ENCODE measurements at places on chromosomes 12 and 14.

- DNase-seq, result no peak
Measured at GRCh38 chr12:18281941-18282340, 20.6 kb downstream of the PIK3C2G start.

- DNase-seq, result no peak
Measured at GRCh38 chr12:106309671-106310505, 7.4 kb downstream of the TCP11L2 start.

- no peak for DNase-seq
Measured at GRCh38 chr12:109739747-109740693, 26.4 kb downstream of the FAM222A start.

GRCh38 chr14:42523666-42524065 is 917.0 kb downstream of the LRFN5 start:
- DNase-seq, result no peak

DNA sequence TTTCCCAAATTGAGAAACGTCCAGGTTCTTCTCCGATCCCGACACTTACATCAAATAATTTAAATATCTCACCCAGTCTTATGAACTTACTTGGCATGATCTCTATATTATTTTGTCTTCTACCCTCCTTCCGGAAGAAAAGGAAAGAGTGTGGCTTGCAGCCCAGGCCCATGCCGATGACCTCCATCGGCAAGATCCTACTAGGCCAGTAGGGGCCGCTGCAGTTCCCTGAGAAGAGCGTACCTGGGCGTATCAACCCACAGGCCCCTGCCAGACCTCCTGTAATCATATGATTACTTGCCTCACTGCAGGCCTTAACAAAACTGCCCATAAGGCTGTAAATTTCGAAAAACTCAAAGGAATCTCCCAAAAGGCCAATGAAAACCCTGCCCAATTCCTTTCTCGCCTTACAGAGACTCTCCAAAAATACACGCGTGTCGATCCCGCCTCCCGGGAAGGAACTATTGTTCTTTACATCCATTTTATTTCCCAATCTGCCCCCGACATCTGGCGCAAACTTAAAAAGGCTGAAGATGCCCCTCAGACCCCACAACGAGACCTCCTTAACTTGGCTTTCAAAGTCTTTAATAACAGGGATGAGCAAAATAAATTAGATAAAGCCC is 69.6 kb downstream of the MOK start:
- peak; percentile 73 for DNase-seq

DNA sequence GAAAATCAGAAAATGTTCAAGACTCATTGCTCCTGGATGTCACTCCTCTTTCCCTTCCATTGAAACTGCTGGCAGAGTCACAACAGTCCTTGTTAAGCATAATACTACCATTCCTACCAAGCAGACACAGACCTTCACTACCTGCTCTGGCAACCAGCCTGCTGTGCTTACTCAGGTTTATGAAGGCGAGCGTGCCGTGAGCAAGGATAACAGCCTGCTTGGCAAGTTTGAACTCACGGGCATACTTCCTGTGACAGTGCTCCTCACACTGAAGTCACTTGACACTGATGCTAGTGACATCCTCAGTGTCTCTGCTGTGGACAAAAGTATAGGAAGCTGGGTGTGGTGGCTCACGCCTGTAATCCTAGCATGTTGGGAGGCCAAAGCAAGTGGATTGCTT is 15.7 kb upstream of the PHETA1 start:
- DNase-seq, result no peak

DNA sequence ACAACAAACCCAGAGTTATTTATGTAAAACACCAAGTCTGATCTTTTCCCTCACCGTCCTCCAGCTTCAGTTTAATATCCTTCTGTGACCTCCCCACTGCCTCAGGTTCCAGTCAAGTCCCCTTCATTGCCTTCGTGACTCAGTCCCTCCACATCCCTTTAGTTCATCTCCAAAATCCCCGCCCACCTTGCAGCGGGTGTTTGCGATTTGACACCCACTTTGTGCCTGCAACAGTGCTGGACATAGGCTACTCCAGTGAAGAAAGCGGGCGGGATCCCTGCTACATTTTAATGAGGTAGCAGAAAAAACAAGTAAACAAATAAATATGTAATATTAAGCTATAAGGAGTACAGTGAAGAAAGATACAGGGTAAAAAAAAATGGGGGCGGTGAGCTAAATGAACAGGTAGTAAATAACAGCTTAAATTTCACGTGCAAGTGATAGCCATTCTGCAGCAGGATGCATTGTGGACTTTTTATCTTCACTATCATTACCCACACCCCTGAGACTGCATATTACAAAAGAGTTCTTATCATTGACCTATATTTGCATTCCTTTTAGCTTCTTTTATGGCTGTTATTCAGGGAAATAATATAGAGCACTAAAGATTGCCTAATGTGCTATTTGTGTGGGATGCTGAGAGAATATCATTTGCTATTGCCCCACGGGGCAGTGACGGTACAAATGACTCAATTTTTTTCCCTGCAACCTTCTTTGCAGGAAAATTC is 222.8 kb upstream of the NUDT4 start:
- DNase-seq, result no peak

DNA sequence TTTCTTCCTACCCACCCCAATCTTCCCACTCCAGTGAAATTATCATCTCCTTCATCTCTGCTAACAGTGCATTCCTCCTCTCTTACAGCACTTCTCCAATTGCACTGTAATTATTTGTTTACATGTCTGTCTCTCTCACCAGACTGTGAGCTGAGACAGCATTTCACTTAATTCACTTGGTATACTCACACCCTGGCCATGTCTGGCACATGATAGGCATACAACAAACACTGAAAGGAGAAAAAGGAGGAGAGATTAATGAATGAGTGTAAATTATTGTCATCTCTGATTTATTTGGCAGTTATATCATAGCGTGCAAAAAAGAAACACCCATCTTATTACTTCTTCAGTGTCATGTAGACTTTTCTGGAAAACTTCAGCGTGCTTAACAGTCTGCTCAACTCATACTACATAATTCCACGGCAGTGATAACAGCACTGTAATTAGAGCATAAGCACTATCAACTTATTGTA is 452.3 kb downstream of the ADAMTS20 start:
- no peak for DNase-seq

DNA sequence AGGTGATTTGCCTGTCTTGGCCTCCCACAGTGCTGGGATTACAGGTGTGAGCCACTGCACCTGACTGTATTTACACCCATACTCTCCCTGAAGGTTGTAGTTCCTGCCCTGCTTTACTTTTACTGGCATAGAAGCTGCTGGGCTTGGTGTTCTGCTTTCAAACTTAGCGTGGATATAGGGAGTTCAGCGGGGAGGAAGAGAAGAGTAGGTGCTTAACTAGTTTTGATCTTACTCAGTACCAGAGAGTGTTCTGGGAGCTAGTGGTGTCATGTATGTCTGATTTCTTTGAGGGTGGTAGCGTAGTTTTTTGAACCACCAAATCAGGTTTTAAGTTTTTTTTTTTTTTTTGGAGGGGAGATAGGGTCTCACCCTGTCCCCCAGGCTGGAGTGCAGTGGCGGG is 13.8 kb downstream of the RCOR1 start:
- DNase-seq, result no peak

DNA sequence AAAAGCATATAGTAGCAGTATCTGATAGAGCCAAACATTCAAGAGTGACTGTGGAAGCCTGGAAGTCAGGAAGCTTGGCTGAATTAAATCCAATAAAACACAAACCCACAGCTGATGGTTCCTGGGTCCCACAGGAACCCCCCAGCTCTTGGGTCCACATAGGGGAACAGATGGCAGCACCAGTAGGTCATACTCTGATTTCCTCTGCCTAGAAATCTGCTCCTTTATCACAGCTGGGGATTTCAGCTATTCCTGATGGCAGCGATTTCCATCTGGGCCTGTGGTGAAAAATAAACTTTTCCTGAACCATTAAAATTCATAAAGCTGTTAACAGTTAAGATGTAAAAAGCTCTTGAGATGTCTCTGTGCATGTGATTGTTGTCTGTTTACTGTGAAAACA is 202.0 kb upstream of the FRMD6 start:
- no peak for DNase-seq

GRCh38 chr12:67348683-67349082 is 79.5 kb downstream of the CAND1 start:
- no peak for DNase-seq

- DNase-seq, result peak; percentile 19
Measured at GRCh38 chr14:35533357-35534207, at the start of gene INSM2. INSM2 (plus strand) TSS chr14:35534164; CDS start chr14:35534253, 89 bp downstream.

DNA sequence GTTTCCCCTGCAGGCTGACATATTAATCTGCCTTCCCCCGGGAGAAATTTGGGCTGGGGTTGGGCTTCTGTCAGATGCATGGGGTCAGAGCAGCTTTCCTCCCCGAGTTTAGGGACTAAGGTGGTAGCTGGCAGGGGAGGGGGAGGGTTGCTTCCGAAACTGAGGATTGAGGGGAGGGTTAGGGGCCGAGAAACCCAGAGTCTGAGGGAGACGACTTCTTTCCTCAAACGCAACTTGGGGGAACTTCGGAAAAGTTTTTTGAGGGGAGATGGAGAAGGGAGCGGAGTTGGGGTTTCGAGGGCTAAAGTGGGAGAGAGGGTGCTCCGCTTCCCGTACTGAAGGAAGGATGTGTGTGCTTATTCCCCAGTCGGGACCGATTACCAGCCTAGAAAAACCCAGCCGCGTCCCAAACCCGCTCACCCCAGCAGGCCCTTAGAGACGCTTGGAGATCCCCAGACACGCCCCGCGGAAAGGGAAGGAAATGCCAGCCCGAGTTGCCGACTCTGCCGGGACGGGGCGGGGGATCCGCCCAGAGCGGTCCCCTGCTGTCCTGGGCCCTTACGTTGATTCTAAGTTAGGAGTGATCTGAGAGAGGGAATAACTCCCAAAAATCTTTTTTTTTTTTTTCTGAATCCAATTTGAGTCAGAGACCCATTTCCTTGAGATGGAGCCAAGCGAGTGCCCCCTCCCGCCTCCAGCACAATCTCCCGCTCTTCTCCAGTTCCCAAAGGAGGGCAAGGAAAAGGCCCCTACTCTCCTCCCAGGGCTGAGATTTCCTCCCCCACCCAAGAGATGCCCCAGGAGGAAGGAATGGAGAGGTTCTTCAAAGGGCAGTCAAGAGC is 61.9 kb downstream of the SMUG1 start:
- DNase-seq, result peak; percentile 35

- no peak for DNase-seq
Measured at GRCh38 chr12:40584763-40585162, 107.5 kb upstream of the CNTN1 start.

DNA sequence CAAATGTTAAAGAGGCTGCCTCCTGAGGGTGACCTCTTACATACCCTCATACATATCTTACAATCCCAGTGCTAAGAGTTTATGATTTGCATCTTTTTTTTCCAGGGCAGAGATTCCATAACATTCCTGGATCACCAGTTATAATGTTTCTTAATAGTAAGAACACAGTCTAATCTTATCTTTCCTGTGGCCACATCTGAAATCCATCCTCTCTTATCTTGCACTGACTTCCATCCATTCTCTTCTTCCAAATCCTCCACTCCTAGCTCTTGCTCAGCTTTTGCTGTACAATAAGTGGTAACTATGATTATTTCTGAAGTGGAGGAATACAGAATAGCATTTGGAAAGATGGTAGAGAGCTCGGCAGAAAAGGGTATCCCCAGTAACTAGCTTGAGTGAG is 6.3 kb downstream of the CALCOCO1 start:
- no peak for DNase-seq

DNA sequence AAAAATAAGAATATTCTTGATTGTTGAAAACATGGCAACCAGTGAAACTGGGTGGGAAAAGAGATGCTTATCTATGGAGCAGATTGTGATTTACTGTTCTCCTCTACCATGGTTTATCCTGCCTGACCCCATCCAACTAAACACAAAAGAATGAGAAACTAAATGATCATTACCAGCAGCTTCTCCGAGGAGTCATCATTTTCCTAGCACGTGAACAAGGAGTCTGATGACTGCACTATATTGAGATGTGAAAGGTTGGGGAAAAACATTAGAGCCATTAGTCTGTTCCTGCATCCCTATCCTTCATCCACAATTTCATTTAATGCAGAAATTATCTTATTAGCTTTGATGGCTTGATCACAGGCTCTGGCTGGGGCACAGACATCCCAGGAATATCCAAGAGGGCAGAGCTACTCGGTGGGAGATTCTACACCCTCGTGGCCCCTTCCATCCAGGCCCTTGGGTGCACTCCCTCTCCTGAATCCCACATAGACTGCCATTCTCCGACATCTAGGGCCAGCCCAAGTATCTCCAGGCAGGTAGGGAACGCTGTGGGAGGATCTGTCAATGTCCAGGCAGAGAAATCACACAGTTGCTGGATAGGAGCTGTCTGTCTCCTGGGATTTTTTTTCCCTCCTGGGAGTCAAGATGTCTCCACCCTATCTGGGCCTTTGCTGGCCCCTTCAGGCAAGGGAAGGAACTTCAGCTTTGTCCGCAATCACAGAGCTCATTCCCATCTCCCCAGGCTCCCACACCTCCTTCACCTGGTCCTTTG is 43.3 kb upstream of the DHRS4 start:
- no peak for DNase-seq

- no peak for DNase-seq
Measured at GRCh38 chr14:68246074-68246785, 426.7 kb downstream of the RAD51B start.

DNA sequence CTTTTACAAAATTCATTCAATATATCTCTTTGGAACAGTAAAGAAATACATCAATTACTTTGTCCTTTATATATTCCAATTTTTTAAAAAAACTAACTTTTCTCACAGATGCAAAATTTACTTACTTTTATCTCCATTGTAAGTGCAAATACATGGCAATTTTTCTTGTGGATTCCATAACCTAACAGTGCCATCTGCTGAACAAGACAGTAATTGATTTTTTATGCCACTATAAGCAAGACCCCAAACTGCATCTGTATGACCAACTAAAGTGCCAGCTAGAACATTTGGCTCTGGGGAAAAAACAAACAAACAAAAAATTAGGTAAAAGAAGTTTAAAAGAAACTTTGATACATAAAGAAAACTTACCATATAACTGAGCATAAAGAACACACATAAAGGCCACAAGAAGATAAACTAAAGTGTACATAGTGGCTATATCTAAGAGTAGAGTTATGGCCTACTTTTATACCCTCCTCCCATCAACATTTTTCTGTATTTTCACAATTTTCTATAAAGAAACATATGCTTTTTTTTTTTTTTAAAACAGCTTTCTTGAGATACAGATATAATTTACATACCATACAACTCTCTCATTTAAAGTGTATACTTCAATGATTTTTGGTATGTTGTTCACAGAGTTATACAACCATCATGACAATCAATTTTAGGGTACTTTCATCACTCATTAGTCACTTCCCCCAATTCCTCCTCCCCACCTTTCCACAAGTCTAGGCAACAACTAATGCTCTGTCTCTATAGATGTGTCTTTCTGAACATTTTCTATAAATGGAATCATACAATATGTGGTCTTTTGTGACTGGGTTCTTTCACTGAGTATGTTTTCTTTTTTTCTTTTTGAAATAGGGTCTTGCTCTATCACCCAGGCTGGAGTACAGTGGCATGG is 32.6 kb downstream of the COCH start:
- peak; percentile 11 for DNase-seq

GRCh38 chr12:92008345-92008744 is 137.3 kb downstream of the BTG1 start:
- no peak for DNase-seq

GRCh38 chr12:5656836-5657235 is 224.9 kb downstream of the NTF3 start:
- no peak for DNase-seq
